ENCODE measurements at places on chromosomes 7 and 10. TPM values are rescaled to one million over a fixed set of nuclear protein-coding genes. Genes with fewer than 3 reads are reported as not detected.

- no peak for DNase-seq
These were observed 304.6 kb downstream of the PRPF18 start for GRCh38 chr10:13891128-13892000.

Gene LIPJ
- total RNA-seq, result not detected

- no peak for DNase-seq
These were observed 400.7 kb upstream of the MKI67 start for GRCh38 chr10:128526791-128527375.

DNA sequence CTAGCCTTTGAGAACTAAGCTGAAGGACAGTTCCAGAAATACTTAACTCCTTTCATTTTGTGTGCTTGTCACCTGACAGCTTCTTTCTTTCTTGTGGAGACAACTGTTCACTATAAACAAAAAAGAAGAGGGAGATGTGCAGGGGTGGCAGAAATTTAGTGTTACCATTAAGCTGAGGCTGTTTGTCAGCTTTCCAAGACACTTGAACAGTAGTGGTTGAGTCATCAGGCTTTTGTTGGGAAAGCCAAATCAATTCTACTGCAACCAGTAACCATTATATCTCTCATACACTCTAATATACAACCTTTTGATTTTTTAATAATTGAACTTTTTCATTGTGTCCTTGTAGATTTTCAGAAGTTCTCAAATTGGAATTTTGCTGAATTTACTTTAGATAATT, 75.3 kb downstream of the POLL start:
- DNase-seq, result peak; percentile 57

DNA sequence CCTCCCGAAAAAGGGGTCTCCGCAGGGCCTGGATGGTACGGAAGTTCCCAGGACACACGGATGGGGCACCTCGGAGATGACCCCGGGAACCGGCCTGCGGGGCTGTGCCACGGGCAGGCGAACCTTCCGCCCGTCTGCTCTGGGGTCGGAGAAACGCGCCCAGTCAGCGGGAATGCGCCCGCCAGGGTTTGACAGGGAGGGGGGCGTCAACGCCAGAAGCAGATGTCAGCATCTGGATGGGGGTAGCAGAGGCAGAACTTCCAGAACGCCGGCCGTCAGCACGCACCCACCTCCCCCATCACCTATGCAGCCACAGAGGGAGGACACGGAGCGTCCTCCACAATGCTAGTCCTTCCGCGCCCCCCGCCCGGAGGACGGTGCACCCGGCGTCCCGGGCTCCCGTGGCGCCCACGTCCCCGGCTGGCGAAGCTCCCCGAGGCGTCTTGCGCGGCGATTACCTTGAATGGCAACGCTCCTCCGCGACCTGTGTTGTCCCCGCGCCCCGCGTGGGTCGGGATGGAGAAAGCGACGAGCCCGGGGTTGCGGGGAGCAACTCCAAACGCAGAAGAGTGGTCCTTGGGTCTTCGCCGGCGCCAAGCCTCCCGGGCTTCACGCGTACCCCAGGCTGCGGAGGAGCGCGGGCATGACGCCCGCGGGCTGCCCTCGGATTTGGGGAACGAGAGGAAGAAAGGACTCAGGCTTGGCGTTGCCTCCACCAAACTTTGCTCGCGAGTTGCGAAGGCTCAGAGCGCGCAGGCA, 561 bp downstream of the FGFR2 start:
- DNase-seq, result no peak

DNA sequence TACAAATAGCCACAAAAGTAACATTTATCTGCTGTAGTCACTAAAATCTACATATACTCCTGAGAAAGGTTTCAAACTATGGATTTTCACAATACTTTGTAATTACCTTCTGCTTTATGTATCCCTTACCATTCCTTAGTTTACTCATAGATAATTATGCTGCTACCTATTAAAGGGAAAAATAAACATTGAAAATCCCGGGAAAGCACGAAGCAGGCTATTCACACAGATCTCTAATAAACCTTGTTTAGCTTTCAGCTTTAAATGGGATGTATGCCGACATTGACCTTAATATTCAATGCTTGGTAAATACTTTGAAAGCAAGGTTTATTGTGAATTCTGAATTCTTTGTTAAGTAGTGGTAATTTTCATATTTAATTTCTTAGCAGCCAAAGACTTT, 58.5 kb upstream of the SMIM30 start:
- DNase-seq, result no peak

DNA sequence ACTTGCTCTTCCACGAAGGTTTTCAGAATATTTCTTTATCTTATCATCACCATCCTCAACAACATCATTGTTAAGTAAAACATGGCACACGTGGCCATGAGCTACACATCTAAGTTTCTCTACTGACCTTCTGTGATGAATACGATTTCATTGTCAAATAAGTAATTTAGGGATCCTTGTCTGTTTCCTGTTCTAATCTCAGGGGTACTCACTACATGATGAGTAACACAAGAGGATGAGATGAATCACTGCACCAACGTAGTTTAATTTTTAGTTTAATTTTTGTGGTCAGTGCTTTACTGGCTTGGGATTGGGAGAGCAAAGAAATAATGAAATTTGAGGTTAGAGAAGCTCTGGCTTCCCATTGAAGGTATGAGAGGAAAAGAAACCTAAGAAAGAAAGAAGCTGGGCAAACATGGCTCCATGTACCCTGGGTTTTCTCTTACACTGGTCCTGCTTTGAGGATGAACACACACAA, 461.9 kb upstream of the KLF6 start:
- DNase-seq, result peak; percentile 90

Gene ARHGAP19
- 12.4 TPM for total RNA-seq

DNA sequence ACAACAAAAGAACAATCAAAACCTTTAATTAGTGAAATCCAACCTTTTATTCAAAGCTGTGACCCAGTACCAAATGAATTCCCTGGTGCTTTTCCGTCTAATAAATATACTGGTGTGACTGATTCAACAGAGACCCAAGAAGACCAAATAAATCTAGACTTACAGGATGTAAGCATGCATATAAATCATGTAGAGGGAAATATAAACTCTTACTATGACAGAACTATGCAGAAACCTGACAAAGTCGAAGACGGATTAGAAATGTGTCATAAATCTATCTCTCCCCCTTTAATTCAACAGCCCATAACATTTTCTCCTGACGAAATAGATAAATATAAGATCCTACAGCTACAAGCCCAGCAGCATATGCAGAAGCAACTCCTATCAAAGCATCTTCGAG, 540.6 kb upstream of the TEX47 start:
- DNase-seq, result no peak
